ENCODE measurements at places on chromosomes 3 and 15.

GRCh38 chr15:60423537-60423936, 25.8 kb upstream of the ANXA2 start:
- peak; percentile 94 for DNase-seq

DNA sequence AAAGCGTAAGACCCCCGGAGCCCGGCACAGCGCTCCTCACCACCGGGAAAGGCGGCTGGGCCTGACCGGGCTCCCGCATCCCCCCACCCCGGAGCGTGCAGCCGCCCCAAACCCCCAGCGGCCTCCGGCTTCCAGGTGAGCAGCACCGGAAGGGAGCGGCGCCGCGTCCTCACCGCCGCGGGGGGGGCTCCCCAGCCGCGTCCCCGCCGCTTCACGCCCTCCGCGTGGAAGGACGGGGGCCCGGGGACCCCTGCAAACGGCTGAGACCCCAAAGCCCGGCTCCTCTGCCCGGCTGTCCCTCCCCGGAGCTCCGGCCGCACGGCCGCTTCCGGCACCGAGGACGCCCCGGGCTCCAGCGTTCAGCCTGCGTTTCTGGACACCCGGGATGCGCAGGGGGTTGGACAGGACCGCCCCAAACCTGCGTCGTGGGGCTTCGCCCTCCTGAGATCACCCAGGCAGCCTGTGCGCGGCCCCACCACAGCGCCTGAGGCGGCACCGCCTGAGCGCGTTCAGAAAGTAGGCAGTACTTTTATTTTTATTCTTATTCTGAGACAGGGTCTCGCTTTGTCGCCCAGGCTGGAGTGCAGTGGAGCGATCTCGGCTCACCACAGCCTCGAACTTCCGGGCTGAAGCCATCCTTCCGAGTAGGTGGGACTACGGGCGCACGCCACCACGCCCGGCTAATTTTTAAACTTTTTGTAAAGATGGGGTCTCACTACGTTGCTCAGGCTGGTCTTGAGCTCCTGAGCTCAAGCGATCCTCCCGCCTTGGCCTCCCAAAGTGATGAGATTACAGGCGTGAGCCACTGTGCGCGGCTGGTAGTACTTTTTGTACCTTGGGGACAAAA, 51.6 kb upstream of the BLM start:
- peak; percentile 73 for DNase-seq

- DNase-seq, result no peak
Observed at GRCh38 chr3:103613397-103614156, 1178.8 kb downstream of the ZPLD1 start.

GRCh38 chr15:72887376-72887775, 103.8 kb upstream of the ADPGK start:
- DNase-seq, result no peak

GRCh38 chr3:37054370-37054769, 61.1 kb downstream of the MLH1 start:
- DNase-seq, result peak; percentile 96

- peak; percentile 46 for DNase-seq
Observed at GRCh38 chr3:60752809-60753208, 498.4 kb downstream of the FHIT start.

DNA sequence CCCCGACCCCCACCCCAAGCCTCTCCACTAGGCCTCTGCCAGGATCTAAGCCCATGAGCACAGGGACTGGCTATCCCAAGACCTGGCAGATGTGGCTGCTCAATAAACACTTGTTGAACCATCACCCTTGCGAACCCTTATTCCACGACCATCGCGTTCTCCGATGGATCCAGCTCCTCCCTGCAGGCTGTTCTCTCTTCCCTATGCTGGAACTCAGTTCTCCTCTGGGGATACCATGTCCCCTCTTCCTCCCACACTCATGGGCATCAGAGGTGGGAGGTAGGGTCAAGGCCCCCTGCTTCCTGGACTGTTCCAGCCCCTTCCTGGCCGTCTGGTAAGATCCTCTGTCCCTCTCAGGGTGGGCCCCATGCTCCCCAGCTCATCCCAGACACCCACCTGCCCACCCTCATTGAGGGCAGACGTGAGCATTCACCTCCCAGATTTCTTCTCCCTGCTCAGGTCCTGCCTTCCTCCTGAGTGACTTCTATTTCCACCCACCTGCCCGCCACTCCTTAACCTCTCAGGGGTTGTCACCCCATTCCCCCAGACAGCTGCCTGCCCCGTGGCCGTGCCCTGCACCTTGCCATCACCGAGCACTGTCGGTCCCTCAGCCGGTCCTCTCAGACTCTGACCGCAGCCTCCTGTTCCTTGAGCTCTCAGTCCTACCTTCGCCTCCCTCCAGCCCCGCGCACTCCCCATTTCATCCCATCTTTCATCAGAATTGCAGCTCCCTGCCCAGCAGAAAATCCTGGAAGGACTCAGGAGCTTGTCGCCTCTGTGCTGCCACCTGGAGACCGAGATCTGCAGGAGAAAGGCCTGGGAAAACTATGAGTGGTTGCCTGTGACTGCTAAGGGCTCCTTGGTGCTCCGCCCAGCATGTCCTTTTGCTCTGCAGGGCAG, 42.0 kb downstream of the PML start:
- DNase-seq, result peak; percentile 77

DNA sequence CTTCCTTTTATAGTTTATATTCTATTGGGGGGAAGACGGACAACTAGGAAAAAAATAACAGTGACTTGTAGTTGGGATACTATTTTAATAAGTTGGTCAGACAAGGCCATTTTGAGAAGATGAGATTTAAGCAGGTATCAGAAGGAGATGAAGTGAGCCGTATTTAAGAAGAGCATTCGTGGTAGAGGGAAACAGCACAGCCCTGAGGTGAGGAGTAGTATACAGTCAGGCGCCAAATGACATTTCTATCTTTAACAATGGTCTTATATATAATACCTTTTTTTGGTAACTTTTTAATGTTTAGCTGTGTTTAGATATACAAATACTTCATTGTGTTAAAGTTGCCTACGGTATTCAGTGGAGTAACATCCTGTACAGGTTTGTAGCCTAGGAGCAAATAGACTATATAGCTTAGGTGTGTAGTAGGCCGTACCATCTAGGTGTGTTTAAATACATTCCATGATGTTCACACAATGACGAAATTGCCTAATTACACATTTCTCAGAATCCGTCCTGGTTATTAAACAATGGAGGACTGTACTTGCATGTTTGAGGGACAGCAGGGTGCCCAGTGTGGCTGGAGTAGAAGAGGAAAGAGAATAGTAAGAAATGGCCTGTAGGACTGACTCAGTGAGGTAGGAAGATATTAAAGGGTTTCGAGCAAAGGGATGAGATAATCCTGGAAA, 1.6 kb downstream of the NKTR start:
- no peak for DNase-seq

GRCh38 chr3:53142986-53143385, 12.8 kb upstream of the RFT1 start:
- DNase-seq, result no peak

- peak; percentile 97 for DNase-seq
Observed at GRCh38 chr3:8629151-8630021, 15.2 kb downstream of the SSUH2 start.

GRCh38 chr3:178392511-178392926, 143.7 kb upstream of the KCNMB2 start:
- peak; percentile 90 for DNase-seq

DNA sequence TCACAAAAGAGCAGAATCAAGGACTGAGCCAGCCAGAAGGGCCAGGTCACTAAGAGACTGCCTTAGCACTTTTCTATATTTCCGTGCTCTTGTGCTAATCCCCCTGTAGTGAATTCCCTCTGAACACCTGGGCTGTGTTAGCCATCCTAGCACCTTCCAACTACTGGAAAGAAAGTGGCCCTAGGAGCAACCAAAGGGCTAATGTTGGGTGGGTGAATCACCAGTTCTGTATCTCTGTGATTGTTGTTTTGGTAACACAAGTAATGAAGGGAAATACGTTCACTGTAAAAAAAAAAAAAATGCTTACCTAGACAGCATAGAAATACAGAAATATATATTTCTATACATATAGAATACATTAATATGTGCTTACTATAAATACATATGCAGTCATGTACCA, 43.9 kb downstream of the PXYLP1 start:
- peak; percentile 14 for DNase-seq

GRCh38 chr15:67833710-67834511, 5.9 kb downstream of the RNU6-1 start:
- peak; percentile 31 for DNase-seq

DNA sequence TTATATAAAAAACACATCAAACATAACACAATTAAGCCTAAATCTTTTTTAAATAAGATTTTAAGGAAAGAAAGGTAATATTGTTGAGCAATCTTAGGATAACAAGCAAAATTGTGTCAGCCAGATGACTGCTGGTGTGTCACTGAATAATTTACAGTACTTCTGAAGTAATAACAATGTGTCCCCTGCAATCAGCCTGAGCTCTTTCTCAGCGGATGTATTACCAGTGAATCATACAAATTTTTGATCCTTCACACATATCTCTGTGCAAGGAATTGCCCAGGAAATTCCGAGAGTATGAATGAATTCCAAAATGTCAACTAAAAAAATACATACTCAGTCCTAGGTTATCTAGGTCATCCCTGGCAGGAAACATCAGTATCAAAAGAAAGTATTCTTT, 76.6 kb upstream of the PTX3 start:
- peak; percentile 97 for DNase-seq

- DNase-seq, result no peak
Observed at GRCh38 chr3:160205606-160206005, 19.6 kb upstream of the C3orf80 start.

DNA sequence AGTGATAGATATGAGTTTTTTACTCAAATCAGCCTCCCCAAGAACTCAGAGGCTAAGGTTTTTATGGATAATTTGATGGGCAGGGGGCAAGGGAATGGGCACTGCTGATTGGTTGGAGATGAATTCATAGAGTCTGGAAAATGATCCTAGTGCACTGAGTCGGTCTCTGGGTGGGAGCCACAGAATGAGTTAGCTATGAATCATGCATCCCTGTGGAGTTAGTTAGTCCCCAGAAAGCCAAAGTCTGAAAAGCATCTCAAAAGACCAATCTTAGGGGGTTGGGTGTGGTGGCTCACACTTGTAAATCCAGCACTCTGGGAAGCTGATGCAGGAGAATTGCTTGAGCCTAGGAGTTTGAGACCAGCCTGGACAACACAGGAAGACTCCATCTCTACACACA, 516.1 kb downstream of the AGBL1 start:
- DNase-seq, result peak; percentile 29

DNA sequence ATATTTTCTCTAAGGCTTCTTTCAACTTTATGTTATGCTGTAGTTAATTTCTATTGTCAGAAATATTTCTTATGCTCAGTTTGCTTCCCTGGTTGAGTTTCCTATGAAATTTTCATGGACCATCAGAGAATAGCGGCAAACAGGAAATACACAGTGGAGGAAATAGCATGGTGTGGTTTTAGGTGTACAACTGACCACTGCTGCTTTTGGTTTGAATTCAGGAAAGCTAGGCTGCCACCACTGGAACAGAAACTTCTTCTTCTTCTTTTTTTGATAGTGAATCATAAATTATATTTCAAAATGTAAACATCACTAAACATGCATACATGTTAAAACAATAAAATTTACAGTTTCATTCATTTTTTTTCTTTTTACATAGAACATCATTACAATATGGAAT, 316.6 kb upstream of the TGFBR2 start:
- no peak for DNase-seq

- DNase-seq, result peak; percentile 34
Observed at GRCh38 chr3:23888617-23889228, 28.1 kb downstream of the NKIRAS1 start.

DNA sequence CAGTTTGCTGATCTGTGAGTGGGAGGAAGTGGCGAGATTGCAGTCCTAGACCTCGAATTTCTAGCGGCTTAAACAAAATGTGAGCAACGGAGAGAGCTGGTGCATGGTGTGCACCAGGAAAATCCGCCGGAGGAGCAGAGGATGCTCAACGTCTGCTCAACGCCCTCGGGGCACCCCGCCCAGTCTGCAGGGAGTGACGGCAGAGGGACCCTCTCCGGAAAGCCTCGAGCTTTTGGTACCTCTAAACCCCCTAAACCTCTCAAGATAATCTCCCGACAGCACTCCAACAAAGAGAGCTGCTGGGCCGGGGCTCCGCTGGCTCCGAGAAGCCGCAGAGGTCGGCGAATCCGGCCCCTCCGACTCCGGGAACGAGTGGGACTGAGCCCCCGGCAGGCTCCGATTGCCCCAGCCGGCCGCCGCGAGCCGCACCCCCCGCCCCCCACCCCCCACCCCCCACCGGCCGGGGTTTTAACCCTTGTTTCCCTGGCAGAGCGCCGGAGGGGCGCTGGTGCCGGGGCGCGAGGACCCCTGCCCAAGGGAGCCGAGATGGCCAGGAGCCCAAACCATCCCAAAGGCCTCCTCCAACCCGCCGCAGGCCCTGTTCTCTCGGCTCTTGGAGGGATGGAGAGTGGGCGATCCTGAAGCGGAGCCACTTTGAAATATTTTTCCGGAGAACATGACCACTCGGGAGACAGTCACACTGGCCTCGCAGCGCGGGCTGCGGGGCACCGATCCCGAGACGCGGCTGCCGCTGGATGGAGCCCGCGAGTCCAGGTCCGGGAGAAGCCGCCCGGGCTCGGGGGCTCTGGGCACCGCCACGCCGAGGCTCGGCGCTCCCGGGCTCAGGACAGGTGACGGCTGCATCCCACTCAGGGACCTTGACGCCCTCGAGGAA, 1.5 kb downstream of the MEGF11 start:
- peak; percentile 54 for DNase-seq

DNA sequence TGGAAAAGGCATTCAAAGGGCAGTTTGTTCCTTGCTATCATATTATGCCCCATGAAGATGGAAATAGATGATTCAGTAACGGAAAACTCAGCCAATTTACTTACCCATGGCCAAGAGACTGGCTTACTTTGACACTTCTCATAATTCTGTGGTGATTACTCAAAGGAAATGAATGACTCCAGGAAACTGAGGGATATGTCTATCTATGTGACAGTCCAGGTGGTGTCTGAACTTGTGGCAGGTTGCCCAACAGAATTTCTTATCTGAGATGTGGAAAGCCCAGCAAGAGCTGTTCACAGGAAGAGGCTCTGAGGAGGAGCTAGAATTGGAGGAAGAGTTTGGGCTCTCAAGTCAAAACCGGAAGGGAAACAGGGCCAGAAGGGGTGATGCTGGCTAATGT, 91.2 kb downstream of the KCNAB1 start:
- no peak for DNase-seq

DNA sequence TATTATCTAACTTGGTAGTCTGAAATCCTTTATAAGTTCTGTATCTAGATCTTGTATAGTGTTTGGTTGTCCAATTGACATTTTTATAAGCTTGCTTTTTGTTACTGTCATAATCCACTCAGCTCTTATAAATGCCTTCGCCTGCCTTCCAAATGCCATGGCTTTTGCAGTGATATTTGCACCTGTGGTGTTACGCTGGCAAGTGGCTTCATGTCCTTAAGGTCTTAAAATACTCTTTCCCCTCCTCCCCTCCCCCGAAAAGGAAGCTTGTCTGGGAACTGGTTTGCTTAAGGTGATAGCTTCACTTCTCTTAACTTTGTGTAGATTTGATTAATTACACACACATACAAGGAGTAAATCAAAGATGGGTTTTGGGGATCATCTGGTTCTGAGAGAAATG, 62.0 kb downstream of the ABHD2 start:
- no peak for DNase-seq

GRCh38 chr15:33438396-33438795, 127.6 kb downstream of the RYR3 start:
- no peak for DNase-seq

- DNase-seq, result no peak
Observed at GRCh38 chr3:122397201-122397600, 13.2 kb downstream of the FAM162A start.

- DNase-seq, result no peak
Observed at GRCh38 chr3:120796976-120797375, 54.4 kb downstream of the GTF2E1 start.

- DNase-seq, result peak; percentile 38
Observed at GRCh38 chr15:75943713-75944215, 40.1 kb downstream of the FBXO22 start.
